Activated T-helper 1 cell treated with anti-CD3 and anti-CD28 coated beads, Interleukin-12 subunit alpha, Interleukin-12 subunit beta, Interleukin-2, Interleukin-4 antibody, amounts not matched to agents 30 ng/mL and 10 ng/mL and 1 ng/mL, durations not matched to agents 14 hours and 24 hours and 36 hours (primary cell): ENCODE measurements at places on chromosomes 3 and 15. TPM values are rescaled to one million over a fixed set of nuclear protein-coding genes. Genes with fewer than 3 reads are reported as not detected.
A peak's percentile ranks its signal among the peaks of the same experiment; 100 is the strongest.

DNA sequence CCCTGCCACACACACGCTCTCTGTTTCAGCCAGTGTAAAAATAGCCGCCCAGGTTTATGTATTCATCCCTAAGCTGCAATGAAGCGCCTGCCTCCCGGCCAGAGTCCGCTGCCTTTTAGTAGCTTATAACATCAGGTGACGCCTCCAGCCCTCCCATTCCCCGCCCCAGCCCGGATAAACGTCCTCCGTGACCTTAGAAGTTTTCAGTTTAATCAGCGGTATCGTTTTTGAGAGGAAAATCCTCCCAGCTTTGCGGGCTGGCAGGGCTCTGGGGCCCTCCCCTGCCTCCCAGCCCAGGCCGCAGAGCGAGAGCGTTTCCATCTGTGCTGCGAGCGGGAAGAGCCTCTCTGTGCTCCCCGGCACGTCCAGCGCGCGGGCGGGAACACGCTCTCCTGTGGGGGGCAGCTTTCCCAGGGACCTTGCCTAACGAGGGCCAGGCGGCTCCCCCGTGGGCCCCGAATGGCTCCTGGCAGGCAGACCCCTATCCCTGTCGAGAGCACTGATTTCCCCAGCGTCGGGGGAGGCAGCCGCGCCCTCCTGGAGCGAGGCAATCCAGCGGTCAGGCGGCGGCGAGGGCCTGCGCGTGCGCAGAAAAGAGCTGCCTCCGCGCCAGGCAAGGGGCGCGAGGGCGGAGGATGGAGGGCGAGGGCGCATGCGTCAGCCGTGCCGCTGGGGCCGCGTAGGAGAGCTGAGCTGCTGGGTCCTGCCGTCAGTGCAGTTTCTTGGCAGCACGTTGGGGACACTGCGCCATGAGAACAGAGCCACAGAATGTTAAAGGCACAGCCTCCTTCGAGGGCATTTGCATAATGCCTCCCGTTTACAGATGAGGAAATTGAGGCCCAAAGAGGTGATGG, 71.1 kb downstream of the CCNL1 start:
- H3K27ac ChIP-seq: peak overlapping the region; percentile 93
- H3K27me3 ChIP-seq: no peaks in the 10 kb centered on the region
- H3K4me3 ChIP-seq: peak overlapping the region; percentile 70
- DNase-seq: peak; percentile 93

- peaks cover 23% of the 10 kb centered on the region for H3K27me3 ChIP-seq
- no peak for DNase-seq
- H3K4me3 ChIP-seq: no peak overlapping the region
- no peaks in the 10 kb centered on the region for H3K4me1 ChIP-seq
- no peak overlapping the region for H3K27ac ChIP-seq
- H3K36me3 ChIP-seq: no peaks in the 10 kb centered on the region
These were observed 47.4 kb upstream of the ITGA11 start for GRCh38 chr15:68479406-68479805.

MAP1A gene
- total RNA-seq: 2.2 and 2.3 TPM in 2 replicates

DNA sequence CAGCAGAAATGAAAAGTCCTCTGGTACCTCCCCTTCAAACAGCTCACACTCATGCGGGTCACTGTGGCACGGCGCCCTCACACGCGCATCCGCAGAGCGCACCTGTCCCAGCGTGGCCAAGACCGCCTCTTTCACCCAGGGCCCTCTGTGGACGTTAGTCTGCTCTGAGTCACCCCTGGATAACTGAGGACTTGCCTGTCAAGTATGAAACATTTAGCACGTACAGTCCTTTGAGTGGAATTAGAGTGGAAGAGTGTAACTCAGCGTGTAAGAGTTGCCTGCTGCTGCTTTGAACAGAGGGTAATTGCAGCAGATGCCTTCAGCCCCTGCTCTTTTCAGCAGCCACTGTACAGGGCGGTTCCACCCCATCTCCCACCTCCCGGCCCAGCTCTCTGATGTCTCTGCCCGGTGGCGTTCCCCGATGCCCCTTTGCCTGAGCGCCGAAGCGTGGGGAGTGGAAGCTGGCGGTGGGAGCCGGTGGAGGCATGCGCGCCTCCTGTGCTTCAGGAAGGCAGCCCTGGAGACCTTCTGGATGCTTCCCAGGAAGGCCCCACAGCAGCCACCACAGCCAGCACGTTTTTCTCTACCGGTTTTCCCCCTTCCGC, 23.0 kb downstream of the CPN2 start:
- H3K27ac ChIP-seq: no peak overlapping the region
- no peak for DNase-seq
- H3K27me3 ChIP-seq: peaks cover 14% of the 10 kb centered on the region
- H3K4me3 ChIP-seq: no peak overlapping the region

SLC22A14 gene
- not detected in 2 replicates for total RNA-seq

GRCh38 chr3:151561878-151562277, 101.0 kb upstream of the IGSF10 start:
- DNase-seq: no peak
- H3K27ac ChIP-seq: no peak overlapping the region
- H3K27me3 ChIP-seq: no peaks in the 10 kb centered on the region

GRCh38 chr15:22959321-22960101, 20.7 kb downstream of the CYFIP1 start:
- no peaks in the 10 kb centered on the region for H3K27me3 ChIP-seq
- H3K36me3 ChIP-seq: no peaks in the 10 kb centered on the region
- no peak overlapping the region for H3K27ac ChIP-seq
- H3K4me3 ChIP-seq: no peak overlapping the region
- H3K4me1 ChIP-seq: no peaks in the 10 kb centered on the region
- DNase-seq: no peak

- DNase-seq: no peak
- H3K36me3 ChIP-seq: peaks cover 24% of the 10 kb centered on the region
- H3K27ac ChIP-seq: no peak overlapping the region
- H3K27me3 ChIP-seq: no peaks in the 10 kb centered on the region
- no peak overlapping the region for H3K4me3 ChIP-seq
These were observed 82.1 kb upstream of the LRRFIP2 start for GRCh38 chr3:37256447-37256846.

DNA sequence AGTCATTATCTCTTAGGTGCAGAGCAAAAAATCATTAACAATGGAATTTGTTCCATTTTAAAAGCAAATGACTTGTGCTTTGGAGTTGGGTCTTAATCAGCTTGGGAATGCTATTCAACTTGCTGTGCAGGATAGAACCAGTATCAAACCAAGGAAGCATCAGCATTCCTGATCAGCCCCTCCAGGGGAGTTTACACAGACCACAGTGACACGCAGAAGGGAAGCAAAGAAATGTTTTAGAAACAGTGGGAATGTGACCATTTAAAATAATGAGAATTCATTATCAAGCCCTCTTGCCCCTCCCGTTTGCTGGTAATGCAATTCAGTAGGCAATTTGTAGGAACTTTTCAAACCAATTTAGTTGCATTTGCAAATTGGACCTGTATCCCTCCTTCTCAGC, 155.1 kb downstream of the LRTM1 start:
- no peak overlapping the region for H3K27ac ChIP-seq
- H3K4me1 ChIP-seq: no peaks in the 10 kb centered on the region
- H3K4me3 ChIP-seq: no peak overlapping the region
- no peaks in the 10 kb centered on the region for H3K27me3 ChIP-seq
- H3K36me3 ChIP-seq: no peaks in the 10 kb centered on the region
- no peak for DNase-seq

GRCh38 chr3:173932624-173933023, 535.1 kb downstream of the NLGN1 start:
- H3K27me3 ChIP-seq: no peaks in the 10 kb centered on the region
- H3K36me3 ChIP-seq: no peaks in the 10 kb centered on the region
- no peaks in the 10 kb centered on the region for H3K4me1 ChIP-seq
- no peak for DNase-seq
- no peak overlapping the region for H3K4me3 ChIP-seq
- H3K27ac ChIP-seq: no peak overlapping the region

MKRN3 gene
- 1.7 and 2.1 TPM in 2 replicates for total RNA-seq

DNA sequence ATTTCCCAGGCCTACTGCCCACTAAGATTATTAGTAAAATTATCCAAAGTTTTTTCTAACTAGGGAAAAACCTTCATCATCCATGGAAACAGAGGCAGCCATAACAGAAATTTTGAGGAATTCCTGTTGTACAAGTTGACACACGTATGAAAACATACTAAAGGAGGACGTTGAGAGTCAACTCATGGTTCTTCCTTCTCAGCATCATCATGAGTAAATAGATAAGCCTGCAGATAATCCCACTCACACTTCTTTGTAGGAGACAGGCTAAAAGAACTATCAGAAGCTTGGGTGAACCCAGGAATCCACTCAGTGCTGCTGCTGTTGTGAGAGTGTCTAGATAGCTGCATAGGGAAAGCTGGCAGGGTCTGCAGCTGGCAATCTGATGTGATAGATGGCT, 694.8 kb upstream of the NR2F2 start:
- no peaks in the 10 kb centered on the region for H3K27me3 ChIP-seq
- no peaks in the 10 kb centered on the region for H3K36me3 ChIP-seq
- no peaks in the 10 kb centered on the region for H3K4me1 ChIP-seq
- H3K27ac ChIP-seq: no peak overlapping the region
- DNase-seq: no peak

MST1 gene
- total RNA-seq: 6.5 and 8.2 TPM in 2 replicates

PLSCR5 gene
- not detected in 2 replicates for total RNA-seq

DNA sequence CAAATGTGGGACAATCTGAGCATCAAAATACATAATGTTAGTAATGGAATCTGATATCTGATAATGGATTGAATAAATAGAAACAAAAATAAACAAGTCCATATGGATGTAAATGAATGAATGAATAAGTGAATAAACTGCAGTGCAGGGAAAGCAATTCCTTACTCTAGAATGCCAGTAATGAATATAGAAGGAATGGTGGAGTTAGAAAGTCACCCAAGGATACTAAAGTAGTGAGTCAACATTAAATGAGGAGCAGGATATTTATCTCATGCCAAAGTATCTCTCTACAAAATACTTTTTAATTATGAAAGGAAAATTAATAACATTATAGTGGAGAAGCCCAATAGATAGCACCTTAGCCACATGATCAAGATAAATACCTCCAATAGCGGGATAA, 300.3 kb downstream of the FEZF2 start:
- DNase-seq: no peak
- H3K4me3 ChIP-seq: no peak overlapping the region
- no peaks in the 10 kb centered on the region for H3K4me1 ChIP-seq
- H3K27me3 ChIP-seq: no peaks in the 10 kb centered on the region
- H3K36me3 ChIP-seq: no peaks in the 10 kb centered on the region

GRCh38 chr15:58297639-58298038, 134.2 kb upstream of the LIPC start:
- H3K27ac ChIP-seq: no peak overlapping the region
- no peak for DNase-seq
- peaks cover 2% of the 10 kb centered on the region for H3K27me3 ChIP-seq
- peaks cover 3% of the 10 kb centered on the region for H3K36me3 ChIP-seq

GABRB3 gene
- total RNA-seq: not detected in 2 replicates

DNA sequence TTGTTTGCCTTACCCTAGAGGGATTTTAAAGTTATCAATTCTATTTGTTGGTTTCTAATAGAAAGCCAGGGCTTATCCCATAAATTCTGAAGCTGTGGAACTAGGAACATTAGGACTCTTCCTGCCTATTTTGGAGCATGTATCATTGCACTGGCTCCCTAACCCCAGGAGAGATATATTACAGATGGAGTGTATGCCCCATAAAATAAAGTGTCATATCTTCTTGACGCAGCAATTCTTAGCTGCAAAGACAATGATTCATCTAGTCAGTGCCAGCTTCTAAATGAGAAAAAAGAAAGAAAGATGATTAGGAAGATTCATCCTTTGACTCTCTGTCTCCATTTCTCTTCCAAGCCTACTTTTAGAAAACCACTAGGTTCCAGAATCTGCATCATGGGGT, 74.8 kb upstream of the MAGI1 start:
- no peak overlapping the region for H3K27ac ChIP-seq
- H3K36me3 ChIP-seq: no peaks in the 10 kb centered on the region
- H3K27me3 ChIP-seq: no peaks in the 10 kb centered on the region
- DNase-seq: no peak

CCDC39 gene
- total RNA-seq: not detected in 2 replicates

DNA sequence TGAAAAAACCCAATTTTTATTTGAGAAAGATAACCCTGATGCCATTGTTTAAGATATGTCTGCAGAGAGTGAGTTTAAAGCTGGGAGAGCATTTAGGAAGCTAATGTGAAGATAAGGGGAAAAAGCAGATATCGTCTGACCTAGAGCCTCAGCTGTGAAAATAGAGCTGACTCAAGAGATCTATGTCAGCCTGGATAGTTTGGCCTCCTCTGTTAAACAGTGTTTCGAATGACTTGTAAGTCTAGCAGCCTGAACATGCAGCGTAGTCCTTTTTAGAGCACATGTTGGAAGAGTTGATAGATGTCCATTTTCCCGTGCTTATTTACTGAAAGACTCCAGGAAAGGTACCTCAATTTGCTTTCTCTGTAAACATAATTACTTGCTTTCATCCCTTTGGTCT, 48.1 kb downstream of the ALCAM start:
- DNase-seq: no peak
- no peak overlapping the region for H3K27ac ChIP-seq
- no peaks in the 10 kb centered on the region for H3K4me1 ChIP-seq
- peaks cover 3% of the 10 kb centered on the region for H3K27me3 ChIP-seq
- no peak overlapping the region for H3K4me3 ChIP-seq
- H3K36me3 ChIP-seq: no peaks in the 10 kb centered on the region

SCAMP5 gene
- 2.0 and 3.5 TPM in 2 replicates for total RNA-seq

DNA sequence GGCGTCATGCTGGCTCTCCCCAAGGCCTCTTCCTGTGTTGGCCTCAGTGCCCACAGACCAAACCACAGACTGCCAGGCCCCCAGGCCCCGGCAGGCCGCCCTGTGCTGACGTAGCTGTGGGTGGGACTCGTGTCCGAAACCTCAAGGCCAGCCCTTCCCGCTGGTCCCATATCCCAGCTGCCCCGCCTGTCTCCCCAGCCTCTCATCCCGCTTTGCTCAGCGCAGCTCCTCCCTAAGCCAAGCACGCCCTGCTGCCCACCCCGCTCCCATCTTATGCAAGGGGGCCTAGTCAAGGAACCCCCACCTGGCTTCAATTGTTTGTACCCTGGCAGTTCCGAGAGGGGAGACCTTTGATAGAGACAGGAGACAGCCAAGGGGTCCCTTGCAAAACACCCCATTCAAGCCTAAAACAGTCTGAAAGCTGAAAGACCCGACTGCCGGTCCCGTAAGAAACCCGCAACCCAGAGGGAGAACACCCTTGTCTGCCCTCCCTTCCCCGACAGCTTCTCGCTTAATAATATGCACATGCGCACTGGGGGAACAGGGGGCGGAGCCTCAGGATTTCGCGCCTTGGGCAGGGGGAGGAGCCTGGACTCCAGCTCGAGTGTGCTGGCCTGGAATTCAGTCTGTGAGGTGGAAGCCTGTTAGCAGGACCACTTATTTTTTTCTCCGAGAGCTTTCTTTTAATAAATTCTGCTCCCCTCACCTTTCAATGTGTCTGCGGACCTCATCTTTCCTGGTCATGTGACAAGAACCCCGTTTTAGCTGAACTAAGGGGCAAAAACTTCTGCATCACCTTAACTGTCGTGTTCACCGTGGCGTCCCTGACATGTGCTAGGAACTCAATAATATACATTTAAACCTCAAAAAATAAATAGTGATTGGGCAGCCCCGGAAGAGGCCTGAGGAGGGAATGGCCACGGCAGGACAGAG, 17.2 kb downstream of the TNFAIP8L3 start:
- peaks cover 5% of the 10 kb centered on the region for H3K27me3 ChIP-seq
- H3K27ac ChIP-seq: peak overlapping the region; percentile 55
- peak; percentile 48 for DNase-seq
- no peaks in the 10 kb centered on the region for H3K36me3 ChIP-seq

PPP2R3A gene
- 0.15 TPM in 1 of 2 replicates, not detected in the other for total RNA-seq
